T-cell (primary cell): ENCODE measurements at places on chromosomes 1 and 21.

DNA sequence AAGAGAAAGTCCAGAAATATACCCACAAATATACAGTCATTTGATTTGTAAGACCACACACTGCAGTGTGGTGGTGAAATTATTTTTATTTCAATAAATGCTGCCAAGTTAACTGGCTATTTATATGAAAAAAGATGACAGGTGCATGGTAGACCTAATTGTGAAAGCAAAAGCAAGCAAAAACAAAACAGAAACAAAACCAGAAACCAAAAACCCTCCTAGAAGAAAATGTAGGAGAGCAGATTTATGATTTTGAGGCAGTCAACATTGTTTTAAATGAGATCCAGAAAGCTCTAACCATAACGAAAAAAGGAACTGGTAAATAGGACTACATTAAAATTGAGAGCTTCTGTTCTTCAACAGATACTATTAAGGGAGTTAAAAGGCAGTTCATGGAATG is 303.6 kb downstream of the PRDM2 start:
- no peak for DNase-seq

DNA sequence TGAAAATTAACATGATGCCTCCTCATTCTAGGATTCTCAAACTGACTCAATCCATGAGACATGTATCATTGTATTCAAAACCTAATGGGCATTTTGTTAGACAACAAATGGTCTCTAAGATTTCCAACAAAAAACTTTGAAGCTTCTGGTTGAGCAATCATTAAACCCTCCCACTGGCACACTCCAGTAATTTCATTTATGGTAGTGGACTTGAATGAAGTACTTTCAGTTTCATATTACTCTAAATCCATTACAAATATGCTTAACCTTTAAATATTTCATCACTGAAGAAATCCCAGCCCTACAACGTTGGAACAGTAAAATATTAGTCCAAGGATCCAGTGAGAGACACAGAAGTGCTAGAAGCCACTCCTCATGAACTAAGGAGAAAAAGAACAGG is 43.5 kb downstream of the GBP6 start:
- no peak for DNase-seq

DNA sequence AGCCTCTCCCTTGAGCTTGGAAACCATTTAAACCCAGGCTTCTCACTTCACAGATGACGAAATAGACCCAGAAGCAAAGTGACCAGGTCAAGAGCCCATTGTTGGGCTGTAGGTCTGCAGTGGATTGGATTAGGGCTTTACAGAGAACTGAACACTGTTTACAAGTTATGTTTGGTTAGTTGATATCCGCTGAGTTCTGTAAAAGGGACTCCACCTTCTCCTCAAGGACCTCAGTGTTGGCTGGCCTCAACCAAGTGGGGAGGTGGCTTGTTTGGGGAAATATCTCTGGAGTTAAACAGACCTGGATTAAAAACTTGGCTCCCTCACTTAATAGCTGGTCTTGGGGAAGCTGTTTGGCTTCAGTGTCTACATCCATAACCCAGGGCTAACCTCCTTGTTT is 88.1 kb downstream of the UCK2 start:
- no peak for DNase-seq

- DNase-seq = no peak
These were observed 10.9 kb upstream of the SSBP3 start for GRCh38 chr1:54417123-54417522.

GRCh38 chr1:180451504-180451903 is 50.9 kb downstream of the ACBD6 start:
- no peak for DNase-seq

GRCh38 chr21:14995695-14996490 is 68.9 kb downstream of the NRIP1 start:
- DNase-seq = no peak

- no peak for DNase-seq
These were observed 41.7 kb upstream of the PTCH2 start for GRCh38 chr1:44884746-44885145.
